Suprapubic skin (tissue), 4 donors: ENCODE measurements at places on chromosomes 13 and 19. TPM values are rescaled to one million over a fixed set of nuclear protein-coding genes. Genes with fewer than 3 reads are reported as not detected.

DNA sequence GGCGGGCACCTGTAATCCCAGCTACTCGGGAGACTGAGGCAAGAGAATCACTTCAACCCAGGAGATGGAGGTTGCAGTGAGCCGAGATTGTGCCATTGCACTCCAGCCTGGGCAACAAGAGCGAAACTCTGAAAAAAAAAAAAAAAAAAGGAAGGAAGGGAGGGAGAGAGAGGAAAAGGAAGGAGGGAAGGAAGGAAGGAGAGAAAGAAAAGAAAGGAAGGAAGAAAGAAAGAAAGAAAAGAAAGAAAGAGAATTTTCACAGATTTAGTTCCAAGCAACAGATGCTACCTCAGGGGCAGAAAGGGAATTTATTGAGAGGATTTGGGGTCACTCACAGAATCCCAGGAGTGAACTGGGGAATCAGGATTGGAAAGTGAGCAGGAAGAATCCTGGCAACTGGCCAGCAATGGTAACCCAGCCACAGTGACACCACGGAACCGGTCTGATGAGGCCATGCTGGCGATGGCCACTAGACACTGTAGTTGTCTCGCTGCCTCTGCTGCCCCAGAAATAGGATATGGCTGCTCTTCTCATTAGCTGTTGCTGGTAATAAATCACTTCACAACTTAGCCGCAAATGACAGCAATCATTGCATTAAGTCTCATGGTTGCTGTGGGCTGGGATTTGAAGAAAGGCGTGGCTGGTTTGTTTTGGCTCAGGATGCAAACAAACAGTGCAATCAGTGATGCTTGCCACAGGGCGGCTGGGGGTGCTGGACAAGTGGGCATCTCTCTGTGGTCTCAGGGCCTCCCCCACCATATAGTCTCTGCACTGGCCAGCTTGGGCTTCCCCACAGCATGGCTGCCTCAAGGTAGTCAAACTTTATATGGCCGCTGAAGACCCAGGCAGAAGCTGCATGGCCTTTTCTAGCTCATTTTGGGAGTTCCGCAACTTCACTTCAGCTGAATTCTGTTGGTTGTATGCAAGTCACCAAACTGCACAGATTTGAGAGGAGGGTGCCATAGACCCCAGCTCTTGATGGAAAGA, 5.2 kb upstream of the BCAM start:
- H3K4me1 ChIP-seq: peaks cover 27% of the 10 kb centered on the region
- H3K36me3 ChIP-seq: peaks cover 4% of the 10 kb centered on the region
- H3K27ac ChIP-seq: no peak overlapping the region
- DNase-seq: no peak
- H3K27me3 ChIP-seq: no peaks in the 10 kb centered on the region

DNA sequence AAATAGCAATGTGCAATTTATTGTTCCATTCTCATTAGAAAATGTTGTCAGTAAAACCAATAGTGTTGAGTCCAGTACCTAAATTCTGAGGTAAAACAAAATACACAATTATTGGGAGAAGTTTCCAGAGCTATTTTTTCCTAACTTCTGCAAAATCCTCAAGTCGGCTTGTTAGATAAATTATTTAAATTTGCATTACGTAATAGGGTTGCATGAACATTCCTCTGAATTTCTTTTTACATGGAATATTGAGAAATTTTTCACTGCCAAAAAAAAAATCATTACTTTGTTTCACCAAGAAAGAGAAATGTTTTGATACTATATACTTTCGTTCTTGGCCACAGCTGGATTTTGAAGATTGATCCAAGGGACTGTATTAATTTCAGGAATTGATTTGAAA, 1.5 kb downstream of the ZNF507 start:
- no peak for DNase-seq
- peaks cover 9% of the 10 kb centered on the region for H3K36me3 ChIP-seq
- H3K4me1 ChIP-seq: peaks cover 24% of the 10 kb centered on the region

Gene SYNGR4
- not detected for total RNA-seq

- H3K27me3 ChIP-seq: no peaks in the 10 kb centered on the region
- H3K4me1 ChIP-seq: no peaks in the 10 kb centered on the region
- DNase-seq: no peak
- no peak within 1 kb of the TSS for H3K4me3 ChIP-seq
Observed at GRCh38 chr13:97953376-97953970, at the start of gene IPO5. IPO5 (plus strand) TSS chr13:97953675; CDS start chr13:97976697, 23,022 bp downstream.

DNA sequence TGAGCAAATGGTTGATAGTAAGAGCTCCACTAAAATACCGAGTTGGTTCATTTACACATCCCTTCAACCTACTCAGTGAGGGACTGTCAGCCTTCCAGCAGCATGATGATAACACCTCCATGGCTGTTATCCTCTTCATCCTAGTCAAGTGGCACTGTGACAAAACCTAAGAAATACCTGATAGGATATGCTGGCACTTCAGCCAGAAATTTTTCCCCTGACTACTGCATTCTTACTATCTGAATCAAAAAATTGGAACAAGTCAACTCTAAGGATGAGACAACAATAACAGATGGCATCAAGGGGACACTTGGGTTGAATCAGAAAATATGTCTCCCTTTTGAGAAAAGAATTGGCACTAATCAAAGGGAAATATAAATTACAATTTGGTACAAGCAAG, 193.9 kb downstream of the KCTD12 start:
- no peak for DNase-seq
- H3K36me3 ChIP-seq: no peaks in the 10 kb centered on the region
- H3K4me3 ChIP-seq: no peak overlapping the region
- H3K27ac ChIP-seq: peak overlapping the region; percentile 38
- peaks cover 5% of the 10 kb centered on the region for H3K4me1 ChIP-seq

- H3K4me1 ChIP-seq: no peaks in the 10 kb centered on the region
- H3K27ac ChIP-seq: no peak overlapping the region
- no peak for DNase-seq
- no peaks in the 10 kb centered on the region for H3K27me3 ChIP-seq
Observed at GRCh38 chr13:71759651-71760511, 107.1 kb downstream of the DACH1 start.

DNA sequence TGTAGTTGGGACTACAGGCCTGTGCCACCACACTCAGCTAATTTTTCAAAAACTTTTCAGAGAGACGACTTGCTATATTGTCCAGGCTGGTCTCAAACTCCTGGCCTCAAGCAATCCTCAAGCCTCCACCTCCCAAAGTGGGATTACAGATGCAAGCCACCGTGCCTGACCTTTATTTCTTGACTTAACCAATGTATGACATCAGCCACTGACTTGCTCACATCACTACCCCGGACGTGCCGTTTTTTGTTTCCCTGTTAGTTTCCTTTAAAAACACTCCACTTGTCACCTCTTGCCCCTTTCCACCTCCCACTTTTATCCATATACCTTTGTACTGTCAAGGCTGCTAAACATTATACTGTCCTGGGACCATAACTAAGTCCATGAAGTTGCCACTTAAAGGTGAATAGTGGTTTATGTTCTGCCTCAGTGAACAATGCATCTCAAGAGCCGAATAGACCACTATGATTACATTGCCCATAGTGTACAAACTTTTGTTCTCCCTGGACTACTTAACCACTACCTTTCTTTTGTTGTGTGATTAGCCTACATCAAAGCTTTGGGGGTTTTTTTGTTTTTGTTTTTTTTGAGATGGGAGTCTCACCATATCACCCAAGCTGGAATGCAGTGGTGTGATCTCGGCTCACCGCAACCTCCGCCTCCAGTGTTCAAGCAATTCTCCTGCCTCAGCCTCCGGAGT, 2.3 kb upstream of the EPHX3 start:
- no peak overlapping the region for H3K4me3 ChIP-seq
- DNase-seq: no peak
- H3K4me1 ChIP-seq: peaks cover 30% of the 10 kb centered on the region
